ENCODE measurements at places on chromosomes 3 and 15.

DNA sequence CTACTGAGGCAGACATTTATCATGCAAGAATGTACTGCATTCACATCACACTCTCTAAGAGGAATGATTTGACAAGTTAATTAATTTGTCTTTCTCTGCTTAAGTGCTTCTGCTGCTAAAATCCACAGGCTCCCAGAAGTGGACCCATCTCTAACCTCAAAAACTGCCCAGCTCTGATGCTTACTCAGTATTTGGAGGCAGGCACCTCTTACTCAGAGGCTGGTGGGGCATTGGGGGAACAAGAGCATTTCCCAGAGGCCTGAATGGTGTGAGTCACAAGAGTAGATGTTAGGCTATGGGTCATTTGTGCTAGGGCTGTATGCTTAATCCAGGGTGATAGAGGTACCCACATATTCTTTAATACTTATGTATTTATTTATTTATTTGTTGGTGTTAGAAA is 34.4 kb upstream of the HCN4 start:
- no peak for DNase-seq

- DNase-seq = no peak
Measured at GRCh38 chr3:30924763-30925162, 30.3 kb upstream of the GADL1 start.

DNA sequence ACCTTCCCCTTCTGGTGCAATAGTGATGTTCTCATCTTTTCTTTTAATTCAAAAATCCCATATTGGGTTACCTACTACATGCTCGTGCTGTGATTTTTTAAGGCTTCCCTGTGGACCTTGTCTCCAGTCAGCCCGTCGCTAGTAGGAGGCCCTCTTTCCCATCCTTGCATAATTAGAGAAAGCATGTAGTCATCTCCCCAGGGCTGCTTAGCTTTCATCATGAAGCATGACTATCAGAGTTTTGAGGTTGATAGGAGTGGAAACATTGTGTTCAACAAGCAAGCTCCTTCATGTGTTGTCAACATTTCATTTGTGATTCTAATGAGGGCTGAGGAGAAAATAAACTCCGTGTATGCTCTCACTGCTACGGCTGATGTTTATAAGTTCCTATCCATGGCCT is 8.7 kb upstream of the LRTM1 start:
- no peak for DNase-seq

GRCh38 chr3:158830391-158830790 is 28.5 kb downstream of the MFSD1 start:
- no peak for DNase-seq

DNA sequence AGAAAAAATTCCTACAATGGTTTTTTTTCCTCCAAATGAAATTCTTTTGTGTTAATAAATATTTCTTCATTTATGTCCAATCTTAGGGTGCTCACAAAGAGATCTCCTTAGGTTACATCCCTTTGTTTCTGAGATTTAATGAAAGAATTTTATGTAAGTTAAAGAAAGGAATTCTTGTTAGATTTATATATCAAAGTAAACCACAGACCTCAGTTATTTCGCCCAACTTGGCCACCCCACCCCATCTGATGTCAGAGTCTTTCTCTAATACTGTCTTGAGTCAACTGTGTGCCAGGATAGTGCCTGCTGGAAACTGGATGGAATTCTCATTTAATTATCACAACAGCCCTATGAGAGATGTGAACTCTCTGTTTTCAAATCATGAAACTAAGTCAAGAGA is 259.9 kb downstream of the OPA1 start:
- no peak for DNase-seq

- no peak for DNase-seq
Measured at GRCh38 chr3:14494973-14495300, 45.2 kb downstream of the GRIP2 start.

DNA sequence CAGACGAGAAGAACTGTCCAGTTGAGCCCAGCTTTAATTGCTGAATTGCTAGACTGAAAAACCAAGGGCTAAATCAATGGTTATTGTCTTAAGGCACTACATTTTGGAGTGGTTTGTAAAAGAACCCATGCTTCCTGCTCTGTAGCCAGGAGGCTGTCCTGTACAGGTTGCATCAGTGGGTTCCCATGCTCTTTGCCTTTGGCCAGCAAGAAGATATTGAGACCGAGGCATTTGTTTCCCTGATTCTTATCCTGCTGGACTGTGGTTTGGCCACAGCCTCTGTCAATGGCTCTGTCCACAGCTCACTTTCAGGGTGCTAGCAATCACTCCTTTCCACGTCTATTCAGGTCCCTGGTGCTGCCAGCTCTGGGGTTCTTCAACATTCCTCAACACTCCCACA is 89.6 kb downstream of the FAM43A start:
- DNase-seq = no peak

DNA sequence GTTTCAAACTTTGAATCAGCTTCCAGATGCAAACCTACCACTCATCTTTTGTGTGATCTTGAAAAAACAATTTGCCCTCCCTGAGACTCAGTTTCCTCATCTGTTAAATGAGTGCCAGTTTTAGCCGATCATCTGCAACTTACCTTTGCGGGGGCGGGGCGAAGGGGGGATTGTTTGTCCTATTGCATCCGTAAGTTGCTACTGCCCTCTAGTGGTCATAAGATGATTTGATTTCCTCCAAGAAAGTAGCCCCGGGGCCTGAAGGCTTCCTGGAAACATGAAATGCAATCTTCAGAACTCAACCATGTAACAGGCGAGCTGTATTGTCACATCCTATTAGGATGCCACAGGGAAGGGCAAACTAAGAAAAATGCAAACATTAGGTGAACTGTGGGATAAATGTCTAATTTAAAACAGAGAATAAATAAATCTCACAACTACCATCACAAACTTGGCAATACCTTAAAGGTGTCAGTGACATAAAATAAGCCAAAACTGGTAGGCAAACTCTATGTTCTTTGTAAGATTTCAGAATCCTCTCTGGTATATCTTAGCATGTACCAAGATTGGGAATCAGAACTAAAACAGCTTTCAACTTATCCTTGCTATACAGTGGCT is 63.5 kb upstream of the CLDN18 start:
- DNase-seq = no peak

DNA sequence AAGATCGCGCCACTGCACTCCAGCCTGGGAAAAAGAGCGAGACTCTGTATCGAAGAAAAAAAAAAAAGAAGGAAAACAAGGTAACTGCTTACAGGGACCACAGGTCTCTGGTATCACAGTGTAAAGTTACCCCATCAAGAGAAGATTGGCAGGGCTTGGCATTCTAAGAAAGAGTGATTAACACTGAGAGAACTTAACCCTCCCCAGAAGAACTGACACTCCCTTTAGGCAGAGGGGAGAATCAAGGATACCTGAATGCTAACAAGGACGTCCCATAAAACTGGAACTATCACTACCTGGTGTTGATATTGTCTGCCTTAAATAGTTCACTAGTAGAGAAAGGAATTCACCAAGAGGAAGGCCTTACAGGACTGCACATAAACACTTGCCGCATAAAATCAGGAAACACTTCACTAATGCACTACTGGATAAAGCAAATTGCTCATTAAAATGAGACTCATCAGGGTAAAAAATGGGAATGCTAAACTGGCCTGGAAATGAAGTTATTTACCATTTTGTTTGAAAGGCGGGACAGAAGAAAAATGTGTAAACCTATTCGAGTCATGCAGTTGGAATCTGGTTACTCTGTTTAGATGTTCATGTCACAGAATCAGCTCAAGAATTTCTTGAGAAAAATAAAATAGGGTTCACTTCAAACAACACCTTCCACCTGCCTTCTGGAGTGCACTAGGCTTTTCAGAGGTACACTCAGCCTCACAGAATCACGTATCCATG is 121.6 kb downstream of the FOXP1 start:
- DNase-seq = no peak

DNA sequence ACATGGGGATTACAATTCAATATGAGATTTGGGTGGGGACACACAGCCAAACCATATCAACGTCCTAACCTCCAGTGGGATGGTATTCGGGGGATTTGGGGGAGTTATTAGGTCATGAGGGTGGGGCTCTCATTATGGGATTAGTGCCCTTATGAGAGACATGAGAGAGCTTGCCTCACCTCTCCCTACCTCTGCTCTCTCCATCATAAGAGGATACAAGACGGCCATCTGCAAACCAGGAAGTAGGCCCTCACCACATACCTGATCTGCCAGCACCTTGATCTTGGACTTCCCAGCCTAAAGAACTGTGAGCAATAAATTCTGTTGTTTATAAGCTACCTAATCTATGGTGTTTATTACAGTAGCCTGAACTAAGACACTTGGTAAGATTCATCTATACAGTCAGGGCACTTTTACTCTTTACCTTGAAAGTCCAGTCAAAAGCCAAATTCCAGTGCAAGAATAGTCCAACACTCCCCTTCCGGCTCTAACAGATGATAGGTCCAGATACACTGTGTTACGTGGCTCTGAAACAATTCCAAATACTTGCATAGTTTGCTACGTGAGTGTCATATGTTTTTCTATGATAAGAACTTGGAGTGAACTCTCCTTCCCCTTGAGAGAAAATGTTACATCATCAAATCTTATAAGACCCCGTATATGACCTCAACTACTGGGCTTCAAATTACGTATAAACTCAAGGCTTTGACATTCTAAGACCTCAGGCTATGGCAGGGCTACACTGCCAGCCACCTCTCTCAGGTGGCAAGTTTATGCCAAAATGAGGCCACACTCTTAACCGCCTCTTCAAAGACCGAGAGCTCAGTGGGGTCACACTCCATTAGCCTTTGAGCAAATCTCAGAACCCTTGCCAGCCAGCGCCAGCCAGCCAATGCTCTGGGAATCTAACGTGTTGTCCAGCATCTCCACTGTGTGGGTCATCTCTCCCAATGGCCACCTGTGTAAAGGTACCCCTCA is 129.9 kb downstream of the XXYLT1 start:
- DNase-seq = no peak

DNA sequence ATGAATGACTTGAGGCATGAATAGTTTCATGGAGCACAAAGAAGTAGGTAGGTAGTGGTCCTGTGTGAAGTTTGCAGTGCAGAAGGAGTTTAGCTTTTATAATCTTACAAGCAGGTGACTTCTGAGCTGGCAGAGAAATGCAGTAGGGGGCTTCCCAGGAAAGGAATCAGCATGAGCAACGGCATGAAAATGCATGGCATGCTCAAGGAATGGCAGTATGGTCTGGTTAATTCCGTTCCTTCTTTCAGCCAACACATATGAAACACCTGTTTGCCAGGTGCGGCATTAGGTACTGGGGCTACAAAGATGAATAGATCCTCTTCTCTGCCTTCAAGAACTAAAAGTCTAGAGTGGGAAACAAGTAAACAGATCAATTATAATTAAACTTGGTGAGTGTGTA is 138.0 kb upstream of the BHLHE40 start:
- DNase-seq = no peak

- no peak for DNase-seq
Measured at GRCh38 chr15:40955930-40956540, 2.8 kb downstream of the CHAC1 start.

Data from activated naive CD4-positive, alpha-beta T cell (primary cell).